ENCODE measurements at places on chromosomes 2 and 18.
A peak's percentile ranks its signal among the peaks of the same experiment; 100 is the strongest.

GRCh38 chr2:29894822-29895614, 26.4 kb downstream of the ALK start:
- no peak for DNase-seq

DNA sequence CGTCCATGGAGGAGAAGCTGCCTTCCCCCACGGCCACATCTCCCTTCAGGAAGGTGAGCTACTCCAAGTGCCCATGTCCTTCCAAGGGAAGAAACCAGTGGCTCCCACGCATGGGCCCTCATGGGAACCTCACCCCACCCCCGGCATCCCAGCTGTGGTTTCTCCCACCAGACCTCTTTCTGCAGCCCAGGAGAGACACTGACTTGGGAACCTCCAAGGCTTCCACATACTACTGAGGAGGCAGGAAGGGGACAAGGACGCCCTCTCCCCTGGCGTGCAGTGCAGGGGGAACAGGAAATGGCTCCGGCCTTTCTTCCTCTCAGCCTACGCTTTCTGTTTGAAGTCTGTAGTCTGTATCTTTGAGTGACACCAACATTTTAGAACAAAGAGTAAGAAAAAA, 104.5 kb upstream of the EPC2 start:
- DNase-seq = no peak

- DNase-seq = no peak
Observed at GRCh38 chr18:22974001-22974400, 40.9 kb downstream of the RBBP8 start.

- DNase-seq = no peak
Observed at GRCh38 chr18:22455425-22456115, 37.9 kb upstream of the CTAGE1 start.

DNA sequence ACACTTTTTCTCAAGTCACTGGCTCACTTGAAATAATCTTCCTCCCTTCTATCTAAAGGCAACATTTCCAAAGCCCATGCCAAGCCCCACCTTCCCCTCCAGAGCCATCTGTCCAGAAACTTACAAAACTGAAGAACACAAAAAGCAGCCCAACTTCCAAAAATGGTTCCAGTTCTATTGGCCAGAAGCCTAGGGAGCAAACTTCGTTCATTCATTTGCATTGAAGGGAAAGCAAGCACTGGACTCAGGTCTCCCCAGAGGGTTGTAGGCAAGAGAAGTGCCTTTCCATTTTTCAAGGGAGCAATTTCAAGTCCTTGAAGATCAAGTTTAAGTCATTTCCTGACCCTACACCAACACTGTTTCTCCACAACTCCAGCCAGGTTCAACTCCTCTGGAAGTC, 585.0 kb downstream of the BCL11A start:
- no peak for DNase-seq

- no peak for DNase-seq
Observed at GRCh38 chr2:209791151-209791550, 19.5 kb downstream of the UNC80 start.

- DNase-seq = peak; percentile 42
Observed at GRCh38 chr2:206859330-206859739, 80.0 kb upstream of the CPO start.

DNA sequence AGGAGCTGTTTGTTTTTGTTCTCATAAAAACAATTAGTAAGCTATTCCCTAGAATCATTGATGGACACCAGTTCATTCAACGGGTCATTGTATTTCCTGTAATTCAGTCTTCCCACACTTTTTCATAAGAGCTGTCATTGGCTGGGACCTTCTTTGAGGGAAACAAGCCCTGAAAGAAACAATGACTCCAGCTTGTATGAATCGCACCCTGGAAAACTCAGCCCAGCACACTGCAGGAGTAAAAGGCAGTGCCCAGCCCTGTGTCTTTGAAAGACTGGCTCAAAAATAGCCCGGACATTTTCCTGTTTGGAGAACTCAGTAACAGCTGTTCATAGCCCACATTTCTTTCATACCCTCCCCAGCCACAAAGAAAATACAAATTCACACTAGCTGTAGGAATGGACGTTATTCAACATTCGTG, 81.5 kb downstream of the NCKAP5 start:
- DNase-seq = no peak

- peak; percentile 74 for DNase-seq
Observed at GRCh38 chr18:45628979-45629958, 14.0 kb downstream of the SLC14A2 start.

DNA sequence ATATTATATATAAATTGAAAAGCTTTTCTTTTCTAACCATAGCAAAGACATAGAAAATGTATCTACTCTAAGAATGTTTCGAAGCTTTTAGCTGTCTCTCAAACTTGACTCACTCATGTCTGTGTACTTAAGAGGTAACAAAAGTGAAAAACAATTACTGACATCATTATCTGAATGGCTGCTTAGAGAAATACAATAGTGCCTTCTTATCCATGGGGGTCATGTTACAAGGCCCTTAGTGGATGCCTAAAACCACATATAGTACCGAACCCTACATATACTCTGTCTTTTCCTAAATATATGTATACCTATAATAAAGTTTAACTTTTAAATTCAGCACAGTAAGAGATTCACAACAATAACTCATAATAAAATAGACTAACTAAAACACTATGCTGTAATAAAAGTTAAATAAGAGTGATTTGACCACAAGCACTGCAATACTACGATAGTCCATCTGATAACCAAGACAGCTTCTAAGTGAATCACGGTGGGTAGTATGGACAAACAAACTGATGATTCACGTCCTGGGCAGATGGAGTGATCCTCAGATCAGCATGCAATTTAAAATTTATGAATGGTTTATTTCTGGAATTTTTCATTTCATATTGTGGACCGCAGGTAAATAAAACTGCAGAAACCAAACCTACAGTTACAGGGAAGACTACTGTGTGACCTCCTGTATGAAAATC, 246.2 kb downstream of the XIRP2 start:
- peak; percentile 86 for DNase-seq

DNA sequence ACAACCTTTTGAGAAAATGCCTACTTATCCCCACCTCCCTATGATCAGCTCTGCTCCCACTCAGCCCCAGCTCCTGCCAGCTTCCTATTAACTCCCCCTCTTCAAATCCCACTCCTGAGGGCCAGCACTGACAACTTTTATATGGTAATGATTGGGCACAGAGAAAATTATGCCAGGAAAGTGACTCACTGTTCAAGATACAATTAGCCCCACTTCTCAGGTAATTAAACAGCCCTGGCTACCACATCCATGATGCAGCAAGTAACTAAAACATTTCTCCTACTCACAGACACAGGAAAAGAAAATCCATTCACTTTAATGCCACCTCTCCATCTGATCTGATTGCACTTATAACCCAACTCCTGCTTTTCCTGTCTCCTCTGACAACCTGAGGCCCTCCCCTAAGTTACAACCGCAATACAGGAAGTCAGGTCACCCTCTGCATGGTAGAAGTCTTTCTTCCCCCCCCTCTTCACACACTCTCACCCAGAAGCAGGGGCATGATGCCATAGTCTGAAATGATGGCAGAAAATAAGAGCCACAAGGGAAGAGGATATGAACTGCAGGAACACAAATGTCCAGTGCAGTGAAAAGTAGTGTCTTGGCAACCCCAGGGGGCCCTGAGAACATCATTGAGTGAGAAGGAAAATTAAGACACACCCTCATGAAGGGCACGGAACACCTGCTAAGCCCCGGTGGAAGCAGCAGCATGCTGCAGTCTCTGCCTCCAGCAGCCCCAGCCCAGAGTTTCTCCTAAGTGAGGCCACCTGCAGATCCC, 54.4 kb downstream of the STK39 start:
- peak; percentile 90 for DNase-seq

DNA sequence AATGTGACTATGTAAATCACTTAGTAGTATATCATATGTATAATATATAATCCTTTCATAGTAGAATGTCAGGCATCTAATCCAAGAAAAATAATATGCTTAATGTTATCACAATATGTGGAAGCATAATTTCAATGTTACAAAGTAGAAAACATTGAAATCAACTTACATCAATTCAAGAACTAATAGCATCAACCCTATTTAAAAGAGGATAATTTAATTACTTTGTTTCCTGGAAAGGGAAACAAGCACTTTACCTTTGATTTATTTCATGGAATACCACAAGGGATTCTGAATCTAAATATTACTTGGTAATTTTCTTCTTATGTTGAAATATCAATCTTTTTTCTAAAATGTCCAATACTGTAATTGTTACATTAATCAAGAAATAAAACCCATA, 30.6 kb upstream of the SOCS6 start:
- DNase-seq = no peak

- DNase-seq = peak; percentile 78
Observed at GRCh38 chr2:61707984-61708852, 145.6 kb downstream of the FAM161A start.
